ENCODE measurements at places on chromosomes 3 and 15.

DNA sequence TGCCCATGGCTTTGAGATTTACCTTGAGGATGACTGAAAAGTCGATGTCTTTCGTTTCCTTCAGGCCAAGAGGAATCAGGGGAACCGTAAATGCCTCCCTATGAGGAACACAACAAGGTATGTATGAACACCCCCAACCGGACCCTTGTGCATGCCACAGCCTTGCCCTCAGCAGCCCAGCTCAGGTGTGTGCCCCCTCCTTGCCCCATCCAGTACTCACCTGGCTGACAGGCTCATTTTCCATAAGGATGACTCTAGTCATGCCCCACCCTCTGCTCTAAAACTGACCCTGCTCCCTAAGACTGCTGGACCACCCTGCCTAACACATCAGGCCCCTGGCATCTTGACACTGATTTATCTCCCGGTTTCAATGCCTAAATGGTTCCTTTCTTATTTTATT is 270.0 kb downstream of the GOLGA6L6 start:
- no peak for DNase-seq

DNA sequence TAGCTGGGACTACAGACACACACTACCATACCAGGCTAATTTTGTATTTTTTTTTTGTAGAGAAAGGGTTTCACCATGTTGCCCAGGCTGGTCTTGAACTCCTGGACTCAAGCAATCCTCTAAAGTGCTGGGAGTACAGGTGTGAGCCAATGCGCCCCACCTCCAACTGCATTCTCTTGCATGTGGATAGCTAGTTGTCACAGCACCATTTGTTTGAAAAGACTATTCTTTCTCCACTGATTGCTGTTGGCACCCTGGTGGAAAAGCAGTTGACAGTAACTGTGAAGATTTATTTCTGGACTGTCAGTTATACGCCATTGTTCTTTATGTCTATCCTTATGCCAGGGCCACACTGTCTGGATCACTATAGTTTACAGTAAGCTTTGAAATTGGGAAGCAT is 303.9 kb downstream of the ADAMTS17 start:
- no peak for DNase-seq

GRCh38 chr15:40964006-40964405 is 10.7 kb downstream of the CHAC1 start:
- no peak for DNase-seq

- DNase-seq = no peak
Measured at GRCh38 chr15:65115086-65115485, at the start of gene UBAP1L. Gene UBAP1L, minus strand, starts transcription at chr15:65115200. Its CDS starts 8,985 bp downstream, at chr15:65106215.

- peak; percentile 15 for DNase-seq
Measured at GRCh38 chr15:44009038-44009437, 182.2 kb downstream of the WDR76 start.

DNA sequence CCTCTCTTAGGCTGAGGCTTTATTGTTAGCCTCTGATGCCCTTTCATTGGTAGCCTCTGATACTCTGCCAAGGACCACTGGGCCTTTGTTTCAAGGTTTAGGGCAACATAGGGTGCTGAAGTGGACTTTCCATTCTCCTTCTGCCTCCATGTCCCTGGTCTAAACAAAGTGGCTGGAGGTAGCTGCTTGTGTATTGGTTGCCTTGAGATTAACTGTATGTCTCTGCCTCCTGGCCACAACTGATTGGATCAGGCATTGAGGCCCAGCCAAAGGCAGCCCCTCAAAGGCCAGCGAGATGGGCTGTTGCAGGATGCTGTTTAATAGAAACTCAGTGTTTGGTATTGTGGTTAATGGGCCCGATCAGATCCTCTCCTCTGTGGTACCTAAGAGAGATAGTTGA is 77.9 kb upstream of the PRR23C start:
- DNase-seq = no peak

DNA sequence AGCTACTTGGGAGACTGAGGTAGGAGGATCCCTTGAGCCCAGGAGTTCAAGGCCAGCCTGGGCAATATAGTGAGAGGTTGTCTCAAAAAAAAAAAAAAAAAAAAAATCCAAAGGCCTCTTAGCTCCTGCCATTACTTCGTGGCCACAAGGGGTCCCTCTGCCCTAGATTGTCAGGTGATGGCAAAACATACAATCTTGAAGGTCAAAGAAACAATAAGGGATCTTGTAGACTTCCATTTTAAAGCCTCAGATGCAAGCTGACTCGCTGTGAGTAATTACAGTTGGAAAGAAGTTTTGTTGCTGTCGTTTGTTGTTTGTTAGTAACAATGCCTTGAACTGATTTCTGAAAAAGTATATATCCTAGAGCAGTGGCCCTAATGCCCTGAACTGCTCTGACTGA is 55.9 kb upstream of the PLCL2 start:
- peak; percentile 51 for DNase-seq

GRCh38 chr3:182078929-182079328 is 367.2 kb downstream of the SOX2 start:
- DNase-seq = no peak

- DNase-seq = no peak
Measured at GRCh38 chr3:133474817-133475216, 75.0 kb downstream of the BFSP2 start.

DNA sequence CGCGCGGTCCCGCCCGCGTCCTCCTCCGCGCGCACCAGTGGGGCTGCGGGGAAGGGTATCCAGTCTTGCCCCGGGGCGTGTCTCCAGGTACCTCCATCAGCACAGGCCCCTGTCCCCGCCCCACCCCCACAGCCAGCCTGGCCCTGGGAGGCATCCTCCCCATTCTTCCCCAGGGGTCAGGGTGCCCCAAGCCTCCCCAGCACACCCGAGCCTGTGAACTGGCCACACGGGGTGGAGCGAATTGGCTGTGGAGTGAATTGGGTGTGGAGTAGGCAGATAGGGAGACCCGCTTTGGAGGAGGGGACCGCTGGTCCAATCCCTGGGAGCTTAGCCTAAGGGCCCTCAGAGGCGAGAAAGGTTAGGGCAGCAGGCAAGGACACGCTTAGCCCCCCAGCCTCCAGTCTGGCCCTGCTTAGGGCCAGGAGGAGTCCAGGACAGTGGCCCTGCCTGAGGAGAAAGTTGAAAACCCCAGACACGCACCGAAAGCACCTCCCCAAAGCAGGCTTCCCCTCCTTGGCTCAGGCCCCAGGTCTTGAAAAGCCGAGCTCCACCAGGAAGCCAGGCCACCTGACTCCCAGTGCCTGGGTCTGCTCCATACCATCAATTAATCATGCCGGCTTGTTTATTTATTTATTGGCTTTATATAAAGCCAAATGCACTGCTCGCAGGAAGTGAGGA is 107.7 kb upstream of the SLC6A11 start:
- DNase-seq = no peak

DNA sequence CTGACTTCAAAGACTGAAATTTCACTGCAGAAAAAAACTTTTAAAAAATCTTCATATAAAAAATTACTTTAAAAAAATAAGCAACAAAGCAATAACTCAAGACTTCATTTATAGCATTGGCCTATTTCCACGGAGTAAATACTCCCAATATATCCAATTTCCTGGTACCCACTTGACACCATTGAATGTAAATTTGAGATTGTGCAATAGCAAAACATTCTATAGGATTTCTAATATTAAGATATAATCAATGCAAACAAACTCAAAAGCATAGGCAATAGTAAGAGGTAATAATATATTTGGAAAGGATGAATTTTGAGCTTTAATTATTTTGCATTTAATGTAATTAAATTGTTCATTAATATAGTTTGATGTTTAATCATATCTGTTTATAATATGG is 148.0 kb upstream of the CNTN6 start:
- no peak for DNase-seq

DNA sequence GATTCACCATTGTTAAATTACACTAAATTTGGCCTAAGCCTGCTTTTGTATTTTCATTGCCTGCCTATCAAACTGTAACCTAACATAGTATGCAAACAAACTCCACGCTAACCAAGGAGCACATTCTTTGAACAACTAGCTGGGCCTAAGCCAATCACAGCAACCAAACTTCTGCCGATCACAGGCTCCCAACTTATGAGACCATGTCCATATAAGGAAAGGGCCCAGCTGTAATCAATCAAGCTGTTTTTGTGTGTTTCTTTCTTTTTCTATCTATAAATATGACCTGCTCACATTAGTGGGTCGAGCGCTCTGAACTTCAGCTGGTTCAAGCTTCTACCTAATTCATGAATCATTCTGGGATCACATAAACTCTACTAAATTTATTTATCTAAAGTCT is 473.6 kb downstream of the SI start:
- peak; percentile 8 for DNase-seq

GRCh38 chr3:37761586-37761985 is 100.1 kb upstream of the CTDSPL start:
- DNase-seq = no peak

DNA sequence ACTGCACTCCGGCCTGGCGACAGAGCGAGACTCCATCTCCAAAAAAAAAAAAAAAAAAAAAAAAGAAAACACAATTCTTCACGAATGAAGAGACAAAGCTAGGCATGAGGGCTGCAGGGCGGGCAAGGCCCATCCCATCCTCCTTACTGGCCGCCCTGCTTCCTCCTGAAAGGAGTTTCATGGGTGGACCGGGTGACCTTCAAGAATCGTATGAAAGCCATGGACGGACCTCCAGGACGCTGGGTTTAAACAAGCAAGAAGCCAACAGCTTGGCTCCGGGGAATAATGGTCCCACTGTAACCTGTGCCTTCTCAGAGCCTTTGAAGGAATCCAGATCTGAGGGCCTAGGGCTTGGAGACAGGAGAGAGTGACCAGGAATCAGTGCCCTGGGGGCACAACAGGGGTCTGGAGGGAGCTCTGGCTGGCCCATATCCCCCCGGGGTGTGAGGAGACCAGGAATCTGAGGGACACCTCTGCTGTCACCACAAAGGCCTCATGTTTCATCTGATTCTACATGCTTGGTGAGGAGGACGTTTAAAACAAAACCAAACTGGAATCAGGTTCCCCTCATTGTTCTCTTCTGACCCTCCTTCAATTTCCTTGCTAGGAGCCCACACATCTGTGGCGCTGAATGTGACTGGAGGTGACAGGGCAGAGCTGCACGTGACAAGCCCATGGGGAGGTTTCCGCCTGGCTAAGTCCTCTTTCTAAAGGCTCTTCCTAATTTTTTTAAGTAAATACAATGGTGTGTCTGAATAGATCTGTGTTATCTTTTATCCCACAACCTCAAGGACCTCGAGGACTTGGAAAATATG is 46.1 kb downstream of the WHAMM start:
- DNase-seq = no peak

GRCh38 chr3:61595288-61595687 is 33.9 kb downstream of the PTPRG start:
- DNase-seq = peak; percentile 37

DNA sequence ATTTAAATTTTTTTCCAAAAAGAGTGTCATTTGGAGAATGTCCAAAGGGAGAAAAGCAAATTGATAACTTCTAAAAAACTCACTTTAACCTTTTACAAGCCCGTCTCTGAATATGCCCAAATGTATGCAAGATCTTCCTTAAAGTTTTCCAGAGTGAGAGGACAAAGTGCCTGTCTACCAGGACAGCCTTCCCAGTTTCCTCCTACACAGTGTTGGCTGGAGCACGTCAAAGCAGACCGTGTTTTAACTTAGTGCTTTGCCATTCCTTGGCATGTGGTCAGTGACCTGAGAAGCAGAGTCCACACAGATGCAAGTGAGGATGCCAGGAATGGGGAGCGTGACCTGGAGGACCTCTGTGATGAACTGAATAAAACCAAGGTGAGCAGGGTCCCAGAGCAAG is 245.7 kb downstream of the FAM43A start:
- no peak for DNase-seq

GRCh38 chr15:48145923-48146322 is 25.1 kb downstream of the SLC24A5 start:
- DNase-seq = no peak

DNA sequence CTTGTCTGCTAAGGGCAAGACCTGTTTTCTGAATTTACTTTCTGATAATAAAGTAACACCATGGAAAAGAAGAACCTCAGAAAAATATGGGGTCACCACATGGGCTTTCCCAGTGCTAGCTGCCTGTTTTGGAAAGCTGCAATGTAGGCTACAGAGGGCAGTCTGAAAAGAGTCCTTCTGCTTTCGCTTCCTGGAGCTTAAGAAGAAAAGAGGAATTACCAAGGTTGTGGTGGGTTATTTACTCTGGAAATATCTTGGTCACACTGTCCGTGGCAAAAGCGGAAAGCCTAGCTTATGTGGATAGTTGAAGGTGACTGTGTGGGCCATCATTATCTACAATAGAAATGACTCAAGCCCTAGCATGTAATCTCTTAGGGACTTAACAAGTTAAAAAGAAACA is 31.7 kb upstream of the IP6K2 start:
- DNase-seq = no peak

- peak; percentile 21 for DNase-seq
Measured at GRCh38 chr3:114155370-114155821, 23.5 kb downstream of the DRD3 start.

DNA sequence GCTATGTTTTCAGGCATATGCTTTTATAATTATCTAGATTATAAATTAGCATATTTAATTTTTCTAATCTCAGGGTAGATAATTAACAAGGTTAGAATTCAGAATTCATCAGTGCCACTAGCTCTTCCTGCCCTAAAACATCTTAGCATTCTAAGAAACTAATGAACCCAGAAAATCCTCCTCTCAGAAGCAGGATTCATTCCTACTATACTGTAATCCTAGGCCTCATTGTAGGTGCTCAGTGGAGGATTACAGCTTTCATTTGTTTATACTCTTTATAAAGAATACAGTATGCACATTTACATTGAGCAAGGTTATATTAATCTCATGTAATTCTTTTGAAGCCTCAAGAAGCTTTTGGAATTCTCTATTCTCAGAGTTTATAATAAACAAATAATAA is 20.9 kb downstream of the ACAD11 start:
- DNase-seq = no peak

DNA sequence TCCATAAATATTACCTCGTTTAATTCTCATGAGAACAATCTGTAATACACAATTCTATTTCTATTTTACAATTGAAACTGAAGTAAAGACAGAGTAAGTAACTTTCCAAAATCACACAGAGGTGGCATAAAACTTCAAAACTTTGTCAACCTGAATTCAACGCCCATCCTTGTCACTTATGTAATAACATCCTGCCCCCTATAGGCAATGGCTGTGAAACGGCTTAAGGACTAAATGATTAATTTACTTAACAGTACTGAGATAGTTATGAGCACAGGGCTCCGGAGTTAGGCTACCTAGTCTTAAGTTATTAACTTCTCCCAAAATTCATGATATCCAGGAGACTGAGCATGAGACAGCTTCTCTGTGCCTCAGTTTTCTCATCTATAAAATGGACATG is 293.1 kb upstream of the CHRM5 start:
- peak; percentile 15 for DNase-seq

GRCh38 chr15:53437985-53438841 is 321.2 kb downstream of the WDR72 start:
- DNase-seq = no peak

DNA sequence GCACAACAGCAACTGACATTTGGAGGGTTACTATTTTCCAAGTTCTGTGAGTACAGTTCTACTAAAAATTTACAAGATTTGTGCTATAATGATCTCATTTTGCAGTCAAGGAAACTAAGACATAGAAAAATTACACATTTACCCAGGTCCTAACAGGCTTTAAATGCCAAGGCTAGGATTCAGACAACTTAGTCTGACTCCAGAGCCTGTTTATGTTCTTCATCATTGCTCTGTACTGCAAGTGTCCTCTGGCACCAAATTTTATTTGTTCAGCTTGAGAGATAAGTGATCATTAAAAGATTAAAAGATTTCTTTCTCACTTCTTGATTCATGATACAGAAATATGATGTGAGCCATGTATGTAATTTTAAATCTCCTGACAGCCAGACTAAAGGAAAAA is 290.8 kb downstream of the UBE2E2 start:
- DNase-seq = no peak

- no peak for DNase-seq
Measured at GRCh38 chr3:149428087-149428486, 46.4 kb upstream of the TM4SF4 start.

GRCh38 chr3:128256131-128256530 is 102.8 kb downstream of the EEFSEC start:
- peak; percentile 9 for DNase-seq
